ENCODE measurements at places on chromosomes 6 and 20. TPM values are rescaled to one million over a fixed set of nuclear protein-coding genes. Genes with fewer than 3 reads are reported as not detected.

Gene PTK7
- polyA plus RNA-seq, result 271 TPM

Gene FGD2
- 3.1 TPM for polyA plus RNA-seq

DNA sequence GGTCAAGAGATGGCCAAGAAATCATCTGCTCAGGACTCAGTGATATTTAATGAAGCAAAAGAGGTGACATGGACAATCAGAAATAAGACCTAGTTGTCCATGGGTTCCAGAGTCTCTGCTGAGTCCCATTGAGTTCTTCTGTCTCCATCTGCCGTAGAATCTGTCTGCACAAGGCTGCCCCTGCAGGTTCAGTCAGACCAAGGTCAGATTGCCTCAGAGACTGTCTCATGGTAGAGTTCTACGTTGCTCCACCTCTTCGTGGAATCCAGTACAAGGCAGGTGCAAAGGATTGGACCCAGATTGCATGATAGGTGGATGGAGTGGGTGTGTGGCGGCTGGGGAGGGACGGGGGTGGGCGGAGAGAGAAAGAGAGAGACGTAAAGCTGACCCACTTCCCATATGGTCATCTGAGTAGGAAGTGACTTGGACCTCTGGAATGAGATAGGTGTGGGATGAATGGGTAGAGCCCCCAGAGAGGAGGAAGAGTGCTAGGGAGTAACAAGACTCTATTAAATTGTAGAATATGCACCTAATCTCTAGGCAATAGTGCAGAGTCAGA, 75.3 kb downstream of the SOBP start:
- DNase-seq, result no peak

DNA sequence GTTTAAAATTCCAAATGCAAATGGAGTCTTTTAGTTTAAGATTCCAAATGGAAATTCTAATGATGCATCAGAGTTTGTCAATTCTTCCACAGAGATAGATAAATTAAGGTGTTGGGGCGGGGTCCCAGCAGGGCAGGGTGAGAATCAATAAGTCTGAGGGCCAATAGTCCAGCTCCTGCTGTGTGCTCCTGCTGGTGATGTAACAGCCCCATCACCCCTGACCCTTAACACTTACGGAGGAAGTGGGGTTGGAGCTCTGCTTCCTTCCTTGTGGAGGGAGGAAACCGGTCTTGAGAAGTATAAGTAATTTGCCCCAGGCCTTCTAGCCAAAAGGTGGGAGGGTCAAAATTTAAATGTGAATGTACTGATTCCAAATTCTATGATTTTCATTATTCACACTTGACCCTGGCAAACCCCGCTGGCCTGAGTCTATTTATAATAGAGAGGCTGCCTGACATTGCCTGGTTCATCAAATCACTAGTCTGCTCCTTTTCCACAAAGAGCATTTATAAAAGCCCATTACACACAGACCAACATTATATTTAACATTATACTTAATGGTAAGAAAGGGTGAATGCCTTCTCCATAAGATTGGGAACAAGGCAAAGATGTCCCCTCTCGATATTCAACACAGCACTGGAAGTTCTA, 17.2 kb downstream of the ZBTB2 start:
- no peak for DNase-seq

GRCh38 chr6:52363228-52363867, 1.4 kb downstream of the PAQR8 start:
- no peak for DNase-seq
